ENCODE measurements at places on chromosomes 1 and 21. TPM values are rescaled to one million over a fixed set of nuclear protein-coding genes. Genes with fewer than 3 reads are reported as not detected.

Gene KRTAP19-3
- total RNA-seq: not detected

Gene B3GALT5
- 6.0 TPM for total RNA-seq

Gene SESN2
- 15.1 TPM for total RNA-seq

Gene RHEX
- not detected for total RNA-seq

Gene TNFAIP8L2
- total RNA-seq: not detected

Gene GDAP2
- 6.3 TPM for total RNA-seq

Gene FCGR3A
- not detected for total RNA-seq

Gene LEFTY2
- total RNA-seq: not detected

Gene BRDT
- total RNA-seq: not detected

Gene DIRAS3
- not detected for total RNA-seq

Gene FABP3
- total RNA-seq: not detected

Gene LRRC71
- total RNA-seq: not detected

Gene KIF1B
- total RNA-seq: 10.5 TPM

Gene ASTN1
- not detected for total RNA-seq

Gene CFAP74
- not detected for total RNA-seq

Gene VAV3
- total RNA-seq: 0.03 TPM

Gene CELA2A
- total RNA-seq: not detected

Gene FAM78B
- not detected for total RNA-seq

Gene HCRTR1
- not detected for total RNA-seq

Gene ZBTB8A
- 0.84 TPM for total RNA-seq

Gene A3GALT2
- 0.10 TPM for total RNA-seq

Gene ADORA1
- total RNA-seq: 0.89 TPM

Gene KRTAP10-5
- total RNA-seq: not detected

Gene CRB1
- total RNA-seq: not detected

Gene AMY1B
- not detected for total RNA-seq

Gene S100A16
- total RNA-seq: 282 TPM

Gene EBNA1BP2
- 134 TPM for total RNA-seq

Gene LORICRIN
- total RNA-seq: not detected

Gene TNFRSF4
- not detected for total RNA-seq

Gene S100A9
- 1.8 TPM for total RNA-seq

Gene ZCCHC17
- 17.7 TPM for total RNA-seq

All from HT-29 (cell line).